ENCODE measurements at places on chromosomes 11 and 22.

- no peak for DNase-seq
These were observed 89.5 kb downstream of the RNF169 start for GRCh38 chr11:74838188-74838587.

GRCh38 chr22:42632096-42632495, 8.3 kb downstream of the ATP5MGL start:
- DNase-seq: no peak

DNA sequence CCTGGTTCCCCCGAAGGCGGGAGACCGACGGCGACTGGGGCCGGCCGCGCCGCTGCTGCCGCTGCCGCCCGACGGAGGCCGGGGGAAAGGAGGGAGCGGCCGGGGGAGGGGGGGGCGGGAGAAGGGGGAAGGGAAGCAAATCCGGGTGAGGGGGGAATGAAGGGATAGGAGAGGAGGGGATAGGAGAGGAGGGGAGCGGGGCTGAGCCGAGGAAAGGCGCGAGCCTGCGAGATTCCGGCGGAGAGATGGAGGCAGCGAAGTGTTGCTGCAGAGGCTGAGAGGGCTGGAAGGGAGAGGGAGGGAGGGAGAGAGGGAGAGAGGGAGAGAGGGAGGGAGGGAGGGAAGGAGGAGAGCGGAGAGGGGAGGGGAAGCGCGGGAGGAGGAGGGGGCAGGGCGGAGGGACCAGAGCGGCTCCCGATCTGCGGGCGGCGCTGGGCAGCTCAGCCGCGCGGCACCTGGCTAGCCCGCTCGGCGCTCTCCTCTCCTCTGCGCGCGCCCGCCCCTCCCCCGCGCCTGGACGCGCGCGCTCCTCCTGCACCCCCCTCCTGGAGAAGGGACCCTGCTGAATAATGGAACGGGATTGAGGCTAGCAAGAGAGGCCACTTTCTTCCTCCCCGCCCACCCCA, 52.3 kb downstream of the SLC22A12 start:
- DNase-seq: no peak

GRCh38 chr11:63897459-63898146, 19.4 kb downstream of the RCOR2 start:
- no peak for DNase-seq

- no peak for DNase-seq
These were observed 560.1 kb upstream of the FAT3 start for GRCh38 chr11:91664521-91664920.
